ENCODE measurements at places on chromosomes 12 and 14.

DNA sequence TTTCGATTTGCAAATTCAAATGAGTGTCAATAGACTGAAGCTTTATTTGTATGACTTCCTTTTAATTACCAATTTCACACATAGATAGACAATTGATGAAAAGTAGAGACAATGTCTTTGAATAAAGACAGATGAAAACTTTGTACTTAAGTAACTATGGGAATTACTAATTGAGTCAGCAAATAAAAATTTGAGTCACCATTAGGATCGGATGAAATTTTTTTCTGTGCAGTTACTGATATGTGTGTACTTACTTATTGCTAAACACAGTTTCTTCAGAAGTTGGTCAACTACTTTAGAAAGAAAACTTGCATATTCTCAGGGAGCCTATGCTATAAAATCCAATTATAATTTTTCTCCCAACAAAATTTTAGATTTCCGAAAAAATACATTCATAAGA lies 224.9 kb upstream of the SLC16A7 start:
- no peak for DNase-seq

DNA sequence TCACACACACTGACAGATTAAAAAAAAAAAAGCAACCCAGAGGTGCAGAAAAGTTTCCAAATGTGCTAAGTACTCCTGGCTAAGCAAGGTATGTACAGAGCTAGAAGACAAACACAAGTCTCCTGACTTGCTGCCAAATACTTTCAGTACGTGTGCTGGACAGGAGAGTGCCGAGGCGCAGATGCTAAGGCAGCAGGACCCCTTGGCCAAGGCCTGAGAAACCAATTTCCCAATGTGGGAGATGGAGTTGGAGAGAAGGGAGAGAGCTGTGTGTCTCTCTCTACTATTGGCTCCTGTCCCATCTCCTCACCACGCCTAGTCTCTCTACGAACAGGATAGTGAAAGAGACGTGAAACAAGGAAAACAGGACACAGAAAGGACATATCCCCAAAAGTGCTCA lies 5.3 kb downstream of the SPRYD3 start:
- DNase-seq: no peak

DNA sequence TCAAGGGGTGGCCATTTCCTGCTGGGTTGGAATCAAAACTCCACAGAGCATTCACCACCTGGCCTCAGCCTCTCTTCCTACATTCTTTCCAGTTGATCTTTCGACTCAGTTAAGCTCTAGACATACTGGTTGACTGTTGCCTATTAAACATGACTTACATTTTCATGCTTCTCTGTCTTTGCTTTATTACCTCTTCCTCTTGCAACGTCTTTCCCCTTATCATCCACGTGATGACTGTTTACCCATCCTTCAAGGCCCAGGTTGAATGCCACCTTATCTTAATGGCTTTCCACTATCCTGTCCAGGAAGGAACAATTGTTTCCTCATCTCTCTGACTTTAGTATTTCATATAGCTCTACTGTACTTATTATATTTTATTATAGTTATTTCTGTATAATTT lies 24.4 kb upstream of the CCDC175 start:
- no peak for DNase-seq

DNA sequence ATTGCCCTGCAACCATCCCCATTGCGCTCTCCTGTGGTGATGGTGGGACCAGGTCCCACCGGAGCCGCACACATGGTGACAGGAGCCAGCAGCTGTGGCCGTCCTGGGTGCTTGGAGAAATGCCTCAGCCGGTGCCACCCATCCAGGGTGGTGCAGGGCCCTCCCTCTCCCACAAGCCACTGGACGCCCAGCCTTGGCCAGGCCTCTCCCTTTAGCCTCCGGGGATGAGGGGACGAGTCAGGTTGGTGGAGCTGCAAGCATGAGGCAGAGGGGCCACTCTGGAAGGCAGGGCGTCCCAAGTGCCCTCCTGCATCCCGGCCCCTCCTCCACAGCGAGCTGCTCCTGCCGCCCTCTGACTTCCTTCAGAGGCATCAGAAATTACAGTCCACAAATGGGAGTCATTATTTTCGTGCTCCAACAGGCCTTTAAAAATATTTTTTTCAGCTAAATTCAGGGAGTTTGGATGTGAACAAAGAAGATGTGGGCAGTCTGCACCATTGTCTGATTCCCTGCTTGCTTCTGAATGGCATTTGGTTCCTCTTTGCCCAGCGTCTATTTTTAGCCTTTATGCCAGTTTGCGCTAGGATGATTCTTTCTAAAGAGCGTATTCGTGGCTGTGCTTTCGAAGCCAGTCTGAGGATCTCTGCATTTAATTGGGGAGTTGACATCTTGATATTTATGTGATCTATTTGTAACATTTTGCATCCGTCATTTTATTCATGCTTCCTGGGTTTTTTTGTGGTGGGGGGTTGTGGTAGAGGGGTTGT lies 189.4 kb downstream of the ADGRD1 start:
- DNase-seq: no peak

DNA sequence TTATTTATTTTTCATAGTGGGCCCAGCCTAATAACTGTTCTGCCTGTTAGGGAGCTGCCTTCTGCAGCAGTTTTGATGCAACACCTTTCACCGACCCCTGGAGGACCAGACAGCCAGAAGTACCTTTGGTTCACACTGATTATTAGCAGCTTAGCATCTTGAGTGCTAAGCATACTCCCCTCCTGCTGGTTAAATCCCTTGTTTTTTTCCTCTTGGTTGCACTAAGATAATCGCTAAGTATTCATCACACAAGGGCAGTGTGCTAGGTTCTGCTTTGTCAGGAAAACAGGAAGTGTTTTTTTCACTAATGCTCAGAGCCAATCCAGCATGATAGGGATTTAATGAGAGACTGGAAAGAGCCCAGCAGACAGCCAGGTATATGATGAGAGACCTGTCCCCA lies 437.0 kb downstream of the FUT8 start:
- DNase-seq: no peak

- DNase-seq: no peak
Observed at GRCh38 chr12:10400829-10401228, 8.7 kb downstream of the KLRC4 start.

GRCh38 chr12:118053071-118053985 lies 7.7 kb downstream of the WSB2 start:
- no peak for DNase-seq
